ENCODE measurements at places on chromosomes 12 and 14.

DNA sequence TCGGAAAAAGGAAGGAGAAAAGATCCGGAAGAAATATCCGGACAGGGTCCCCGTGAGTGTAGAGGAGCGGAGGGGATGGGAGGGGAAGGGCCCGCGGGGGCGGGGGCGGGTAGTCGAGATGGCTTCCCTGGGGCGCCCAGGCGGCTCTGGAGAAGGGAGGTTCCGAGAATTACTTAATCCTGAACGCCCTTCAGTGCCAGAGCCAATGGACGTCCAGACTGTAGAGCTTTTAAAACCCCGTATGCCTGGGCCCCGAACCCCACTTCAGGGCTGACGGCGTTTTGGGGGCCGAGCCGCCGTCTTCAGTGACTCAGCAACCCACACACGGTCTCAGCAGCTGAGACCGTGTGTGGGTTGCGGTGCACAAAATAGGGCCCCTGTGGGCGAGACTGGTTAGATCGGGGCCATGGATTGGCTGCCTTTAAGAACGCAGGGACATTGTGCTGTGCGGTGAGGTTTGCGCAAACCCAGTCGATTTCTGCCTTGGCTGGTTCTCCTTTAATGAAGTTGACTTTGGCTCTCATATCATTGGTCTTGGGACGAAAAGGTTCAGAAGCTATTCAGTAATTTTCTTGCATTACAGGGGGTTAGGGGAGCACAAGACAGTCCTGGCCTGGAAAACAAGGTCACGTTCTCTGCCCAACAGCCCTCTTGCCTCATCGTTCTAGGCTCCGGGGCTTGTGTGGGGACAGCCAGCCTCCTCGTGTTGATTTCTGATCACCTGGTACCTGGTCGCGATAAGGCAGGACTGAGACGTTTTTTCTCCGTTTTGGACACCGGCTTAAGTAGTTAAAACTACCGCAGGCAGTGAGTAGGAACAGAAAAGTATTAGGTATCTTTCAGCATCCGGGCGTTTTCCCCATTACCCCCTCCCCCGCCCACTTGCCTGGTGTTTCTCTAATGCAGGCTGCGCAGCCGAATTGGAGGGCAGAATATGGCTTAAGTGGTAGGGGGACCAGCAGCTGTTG, 775 bp downstream of the GABARAPL1 start:
- peak; percentile 86 for DNase-seq

GRCh38 chr12:71124835-71125460, 32.9 kb downstream of the TSPAN8 start:
- no peak for DNase-seq

- no peak for DNase-seq
Observed at GRCh38 chr14:55546212-55546874, 33.7 kb upstream of the KTN1 start.

DNA sequence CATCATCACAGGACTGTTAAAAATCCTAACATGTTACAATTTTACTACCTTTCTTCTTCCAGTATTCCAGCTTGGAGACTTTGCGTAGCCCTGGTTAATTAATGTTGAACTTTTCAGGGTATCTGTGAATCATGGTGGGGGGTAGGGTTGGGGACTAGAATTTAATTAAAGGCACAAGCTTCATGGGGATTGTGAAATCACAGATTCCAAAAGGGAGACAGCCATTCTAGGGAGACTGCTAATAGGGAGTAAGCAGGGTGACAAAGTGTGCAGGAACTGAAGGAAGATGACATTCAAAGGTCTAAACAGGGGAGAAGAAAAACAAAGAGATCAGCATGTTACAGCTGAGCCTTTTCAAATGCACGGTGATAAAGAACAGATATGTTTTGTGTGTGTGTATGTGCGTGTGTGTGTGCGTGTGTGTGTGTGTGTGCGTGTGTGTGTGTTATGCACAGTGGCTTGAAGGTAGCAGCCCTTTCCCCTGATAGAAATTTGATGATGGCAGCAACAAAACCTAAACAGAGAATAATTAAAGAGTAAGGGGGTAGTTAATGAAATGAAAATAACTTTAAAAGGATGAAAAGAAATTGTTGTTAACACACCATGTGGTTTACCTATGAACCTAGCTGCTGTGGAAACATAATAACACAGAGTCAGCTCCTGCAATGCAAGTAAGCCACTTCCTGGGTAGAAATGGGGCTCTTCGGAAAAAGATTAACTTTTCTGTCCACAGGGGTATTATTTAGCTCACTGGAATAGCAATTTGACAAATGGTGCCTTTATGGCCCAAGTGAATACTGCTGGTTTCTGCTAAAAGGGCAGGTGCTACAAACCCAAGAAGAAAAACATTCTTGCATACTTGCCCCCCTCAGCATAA, 581.7 kb downstream of the DIO2 start:
- DNase-seq = no peak

DNA sequence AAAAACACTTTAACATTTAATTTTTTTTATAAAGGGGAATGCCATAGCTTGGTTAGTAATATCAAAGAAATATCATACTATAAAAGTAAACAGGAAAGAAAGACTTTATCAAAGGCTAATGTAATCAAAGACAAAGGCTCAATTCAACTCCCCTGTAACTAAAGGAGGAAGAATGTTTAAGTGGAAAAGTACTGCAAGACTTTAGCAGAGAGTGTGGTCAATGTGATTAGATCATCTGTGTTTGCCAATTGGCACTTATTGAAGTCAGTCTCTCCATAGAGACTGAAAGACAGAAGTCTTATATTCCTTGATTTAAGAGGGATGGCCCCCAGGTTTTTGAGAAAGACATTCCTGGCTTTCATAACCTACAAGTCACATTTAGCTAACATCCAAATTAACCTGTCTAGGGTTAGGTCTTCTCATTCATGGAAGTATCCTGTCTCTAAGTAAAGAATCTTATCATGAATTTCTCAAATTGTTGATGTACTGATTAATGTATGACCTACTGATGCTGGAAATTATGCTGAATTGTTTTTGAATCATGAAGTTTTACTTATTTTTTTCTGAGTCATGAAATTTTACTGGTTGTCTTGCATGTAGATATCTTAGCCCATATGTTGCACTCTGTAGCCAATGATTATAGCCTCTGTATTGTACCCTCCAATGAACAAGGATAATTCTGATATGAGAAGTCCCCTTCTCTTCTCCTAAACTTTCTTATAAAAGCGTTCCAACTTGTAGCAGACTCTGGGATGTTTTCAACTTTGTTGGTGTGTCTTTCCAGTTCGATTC, 65.4 kb downstream of the ATXN7L3B start:
- DNase-seq = no peak

DNA sequence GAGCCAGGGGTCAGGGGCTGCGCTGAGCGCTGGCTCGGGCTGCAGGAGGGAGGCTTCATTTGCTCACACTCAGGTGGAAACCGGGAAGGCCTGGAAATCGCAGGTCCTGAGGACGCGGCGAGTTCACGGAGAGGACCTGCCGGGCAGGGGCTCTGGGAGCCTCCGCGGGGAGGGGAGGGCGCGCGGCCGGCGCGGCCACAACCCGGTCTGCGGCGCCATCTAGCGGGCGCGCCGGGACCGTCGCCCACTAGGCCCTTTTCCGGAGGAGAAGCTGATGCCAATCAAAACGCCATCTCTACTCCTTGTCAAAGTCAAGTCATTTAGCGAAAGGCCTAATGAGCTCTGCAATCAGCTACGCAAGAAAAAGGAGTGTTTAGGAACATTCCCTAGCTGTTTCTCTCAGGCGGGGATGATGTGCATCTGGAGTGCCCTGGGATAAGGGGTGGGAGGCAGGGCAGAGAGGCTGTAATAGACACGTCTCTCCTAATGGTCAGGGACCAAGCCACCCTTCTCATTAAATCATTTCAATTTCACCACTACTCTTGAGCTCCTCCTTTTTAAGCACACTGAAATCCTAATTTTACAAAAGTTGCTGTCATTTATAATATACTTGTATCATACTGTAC, 885.8 kb upstream of the TMEM132C start:
- DNase-seq = peak; percentile 29

DNA sequence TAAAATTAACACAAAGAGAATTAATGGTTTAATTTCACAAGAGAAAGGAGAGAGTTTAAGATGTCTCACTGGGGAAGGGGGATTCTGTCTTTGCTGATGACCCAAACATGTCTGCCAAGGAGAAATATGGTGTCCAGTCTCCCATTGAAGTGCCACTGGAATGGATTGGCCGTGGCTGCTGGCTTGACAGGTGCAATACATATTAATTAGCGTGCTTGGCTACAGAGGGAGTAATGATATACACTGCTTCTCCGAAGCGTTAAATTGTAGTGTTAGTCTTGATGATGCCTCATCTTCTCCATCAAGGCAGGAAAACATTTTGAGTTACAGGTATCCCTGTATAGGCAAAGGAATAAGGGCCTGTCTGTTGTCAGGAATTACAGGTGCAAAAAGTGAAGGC, 393.4 kb upstream of the TMPO start:
- no peak for DNase-seq

GRCh38 chr12:69002969-69003368, 70.0 kb upstream of the CPM start:
- DNase-seq = no peak

DNA sequence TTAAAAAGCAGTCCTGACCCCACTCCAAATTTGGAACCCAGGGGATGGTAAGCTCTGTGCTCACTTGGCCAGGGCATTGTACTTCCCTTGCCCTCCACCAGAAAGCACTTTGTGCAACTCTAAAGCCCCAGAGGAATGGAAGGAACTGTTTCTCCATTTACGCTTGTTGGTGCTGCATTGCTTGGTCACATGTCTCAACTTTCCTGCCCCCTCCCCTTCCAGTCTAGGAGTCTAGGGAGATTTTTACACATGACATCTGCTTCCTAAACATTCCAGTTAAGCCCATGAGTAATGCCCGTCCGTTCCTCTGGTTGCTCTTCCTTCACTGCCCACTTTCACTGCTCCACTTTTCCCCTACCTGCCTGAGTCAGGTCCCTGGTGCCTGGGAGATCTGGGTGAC, 92.6 kb upstream of the MAP1LC3B2 start:
- DNase-seq = no peak

DNA sequence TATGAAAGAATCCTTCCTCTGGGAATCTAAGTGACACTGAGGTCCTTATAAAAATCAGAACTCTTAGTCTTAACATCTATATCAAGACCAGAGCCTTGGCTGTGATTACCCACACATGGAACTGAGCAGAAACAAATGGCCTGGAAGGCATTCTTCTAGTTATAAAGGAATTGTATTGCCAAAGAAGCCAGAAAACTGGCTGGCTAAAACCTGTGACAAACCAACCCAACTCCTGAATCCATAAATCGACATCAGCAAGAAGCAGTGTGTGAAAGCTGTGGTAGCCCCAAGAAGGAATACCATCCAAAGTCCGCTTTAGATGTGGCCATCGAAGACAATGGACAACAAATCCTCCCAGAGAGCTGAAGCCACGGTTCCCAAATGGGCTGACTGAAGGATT, 97.9 kb upstream of the CCDC91 start:
- no peak for DNase-seq

GRCh38 chr14:34021096-34021495, 70.2 kb upstream of the EGLN3 start:
- no peak for DNase-seq

GRCh38 chr12:122834104-122834920, 945 bp upstream of the HIP1R start:
- no peak for DNase-seq

- no peak for DNase-seq
Observed at GRCh38 chr14:26427097-26427496, 170.7 kb downstream of the NOVA1 start.

GRCh38 chr14:93759719-93760307, 28.5 kb downstream of the PRIMA1 start:
- DNase-seq = peak; percentile 92

GRCh38 chr12:95859947-95860850, 1.4 kb downstream of the SNRPF start:
- no peak for DNase-seq

- no peak for DNase-seq
Observed at GRCh38 chr12:3487027-3487426, 4.0 kb upstream of the PRMT8 start.

GRCh38 chr12:22100958-22101748, 55.1 kb downstream of the CMAS start:
- DNase-seq = peak; percentile 26

GRCh38 chr14:97276573-97276972, 479.4 kb downstream of the VRK1 start:
- DNase-seq = no peak

DNA sequence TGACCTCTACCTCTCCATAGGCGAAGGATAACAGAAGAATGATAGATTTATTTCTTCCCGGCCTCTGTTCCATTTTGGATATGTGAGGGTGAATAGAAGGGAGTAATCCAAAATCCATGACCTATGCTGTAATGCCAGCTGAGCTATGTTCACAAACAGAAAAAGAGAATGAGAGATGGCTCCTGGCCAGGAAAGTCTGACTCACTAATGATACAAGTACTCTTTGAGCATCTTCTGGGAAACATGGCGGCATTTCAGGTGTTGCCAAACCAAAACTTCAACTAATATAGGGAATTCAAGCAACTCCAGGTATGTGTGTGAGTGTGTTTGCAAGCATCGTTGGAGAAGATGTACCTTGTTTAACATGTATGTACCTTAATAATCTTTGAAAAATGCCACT, 55.1 kb downstream of the MED13L start:
- peak; percentile 82 for DNase-seq
